ENCODE measurements at places on chromosomes 3 and 15.

DNA sequence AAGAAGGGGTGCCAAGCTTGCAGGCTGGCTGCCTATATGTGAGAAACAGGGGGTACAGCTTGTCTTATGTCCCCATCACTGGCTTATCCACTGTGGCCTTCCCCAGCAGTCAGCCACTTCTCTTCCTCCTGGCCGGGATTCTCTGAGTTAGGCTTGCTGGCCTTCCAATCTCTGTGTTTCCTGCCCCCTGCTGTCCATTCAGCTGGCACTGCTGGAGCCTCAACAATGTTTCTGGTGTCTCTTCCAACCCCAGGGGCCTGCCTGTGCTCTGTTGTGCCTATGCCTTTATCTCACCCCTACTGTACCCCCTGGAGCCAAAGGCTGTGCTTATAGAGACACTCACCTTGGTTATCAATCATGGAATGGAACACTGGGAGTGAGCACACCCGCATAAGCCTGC lies 36.5 kb downstream of the ANAPC13 start:
- DNase-seq, result no peak

DNA sequence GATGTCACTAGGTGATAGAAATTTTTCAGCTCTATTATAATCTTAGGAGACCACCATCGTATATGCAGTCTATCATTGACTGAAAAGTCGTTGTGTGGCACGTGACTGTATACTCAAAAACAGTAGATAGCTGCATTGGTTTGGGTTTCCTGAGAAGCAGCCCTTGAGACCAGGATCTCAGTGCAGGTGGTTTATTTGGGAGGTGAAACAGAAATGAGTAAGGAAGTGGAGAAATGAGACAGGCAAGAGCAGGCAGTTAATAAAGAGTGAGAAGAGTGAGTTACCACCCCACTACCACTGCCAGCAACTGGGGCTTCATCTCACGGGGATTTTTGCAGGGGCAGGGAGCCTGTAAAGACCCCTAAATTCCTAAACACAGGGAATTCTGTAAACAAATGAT lies 221.0 kb downstream of the SHQ1 start:
- no peak for DNase-seq

- no peak for DNase-seq
These were observed 137.9 kb downstream of the NEO1 start for GRCh38 chr15:73190189-73190601.

DNA sequence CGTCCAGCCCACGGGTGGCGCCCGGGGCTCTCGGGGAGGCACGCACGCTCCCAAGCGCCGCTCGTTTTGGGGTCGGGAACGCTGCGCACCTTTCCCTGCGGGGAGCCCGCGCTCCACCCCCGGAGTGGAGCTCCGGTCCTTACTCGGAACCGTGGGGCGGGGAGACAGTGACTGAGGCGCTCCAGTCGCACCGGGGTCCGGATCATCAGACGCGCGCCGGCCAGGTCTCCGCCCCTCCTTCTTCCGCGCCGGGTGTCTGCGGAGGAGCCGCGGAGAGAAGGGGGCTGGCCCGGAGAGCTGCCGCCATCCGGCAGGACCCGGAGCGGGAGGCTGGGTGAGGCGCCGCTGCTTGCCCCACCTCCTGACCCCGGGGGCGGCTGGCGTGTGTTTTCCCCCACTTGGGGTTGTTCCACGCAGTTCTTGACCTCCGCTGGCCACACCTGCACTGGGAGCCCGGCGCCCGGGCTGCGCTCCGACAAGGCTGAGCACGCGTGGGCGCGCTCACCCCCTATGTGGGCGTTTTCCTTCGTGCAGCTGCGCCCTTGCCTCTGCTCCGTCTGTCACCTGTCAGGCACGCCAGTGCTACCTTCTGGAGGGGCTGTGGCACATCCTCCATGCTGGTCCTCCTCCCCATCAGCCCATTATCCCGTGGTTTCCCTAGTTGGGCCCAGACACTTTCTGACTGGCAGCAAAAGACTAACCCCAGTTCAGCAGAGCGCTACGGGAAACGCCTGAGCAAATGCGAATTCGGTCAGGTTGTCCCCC lies at the start of gene MCF2L2:
MCF2L2 (minus strand) TSS at position 173 of the 765 bp plus-strand sequence. CDS start 642 bp downstream, outside the sequence.
- peak; percentile 24 for DNase-seq

DNA sequence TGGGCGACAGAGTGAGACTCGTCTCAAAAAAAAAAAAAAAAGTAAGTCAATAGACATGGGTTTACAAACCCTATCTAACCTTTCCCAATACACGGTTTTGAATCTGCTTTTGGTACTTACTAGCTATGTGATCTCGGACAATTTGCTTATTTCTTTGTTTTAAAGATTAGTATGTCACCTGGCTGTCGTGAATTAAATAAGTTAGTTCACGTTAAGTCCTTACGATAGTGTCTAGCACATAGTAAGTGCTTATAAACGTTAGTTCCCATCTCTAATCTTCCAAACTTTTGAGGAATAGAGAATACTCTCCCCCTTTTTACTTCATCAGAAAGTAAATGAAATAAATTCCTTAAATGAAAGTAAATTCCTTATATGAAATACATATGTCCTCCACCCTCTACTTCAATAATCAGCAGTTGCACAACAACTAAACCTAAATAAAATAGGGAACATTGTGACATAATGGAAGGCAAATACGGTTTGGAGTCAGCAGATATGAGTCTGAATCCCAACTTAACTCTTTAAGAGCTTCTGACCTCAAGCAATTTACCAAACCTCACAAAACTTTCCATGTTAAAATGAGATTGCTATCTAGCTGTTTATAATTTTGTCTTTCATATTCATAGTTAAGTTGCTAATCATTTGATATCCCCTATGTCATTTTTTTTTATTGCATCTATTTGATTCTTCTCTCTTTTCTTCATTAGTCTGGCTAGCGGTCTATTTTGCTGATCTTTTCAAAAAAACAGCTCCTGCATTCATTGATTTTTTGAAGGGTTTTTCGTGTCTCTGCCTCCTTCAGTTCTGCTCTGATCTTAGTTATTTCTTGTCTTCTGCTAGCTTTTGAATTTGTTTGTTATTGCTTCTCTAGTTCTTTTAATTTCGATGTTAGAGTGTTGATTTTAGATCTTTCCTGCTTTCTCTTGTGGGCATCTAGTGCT lies 134.6 kb downstream of the PEAK1 start:
- no peak for DNase-seq

GRCh38 chr3:197006446-197006845 lies 23.2 kb downstream of the MELTF start:
- no peak for DNase-seq

GRCh38 chr15:70327856-70328678 lies 230.3 kb upstream of the TLE3 start:
- DNase-seq, result no peak

All from effector CD8-positive, alpha-beta T cell (primary cell).